ENCODE measurements at places on chromosomes 16 and 17. TPM values are rescaled to one million over a fixed set of nuclear protein-coding genes. Genes with fewer than 3 reads are reported as not detected.

Gene ASPHD1
- 0.88 TPM for total RNA-seq

Gene HEATR9
- not detected for total RNA-seq

Gene MT4
- not detected for total RNA-seq

Gene SMIM5
- total RNA-seq = not detected

Gene TBC1D3I
- 1.3 TPM for total RNA-seq

Gene KLHL10
- total RNA-seq = not detected

Gene SPATA32
- total RNA-seq = not detected

Gene ASGR1
- 14.0 TPM for total RNA-seq

Gene NMT1
- 126 TPM for total RNA-seq

Gene DNAAF8
- 1.0 TPM for total RNA-seq

Gene IRF8
- not detected for total RNA-seq

Gene HEXIM2
- total RNA-seq = 4.3 TPM

Gene YBX2
- total RNA-seq = not detected

Gene PSMB10
- total RNA-seq = 40.8 TPM

Gene SKAP1
- total RNA-seq = 0.51 TPM

Gene C16orf92
- not detected for total RNA-seq

Gene CTRB1
- not detected for total RNA-seq

Gene C17orf58
- 24.5 TPM for total RNA-seq

Gene EPX
- not detected for total RNA-seq

Gene KRT20
- not detected for total RNA-seq

Gene PDE6G
- total RNA-seq = 1.8 TPM

Gene ZDHHC1
- 14.4 TPM for total RNA-seq

Gene RHBDL1
- total RNA-seq = 1.8 TPM

Gene TUBB3
- total RNA-seq = 164 TPM

Gene GPR139
- not detected for total RNA-seq

Gene CLEC19A
- total RNA-seq = not detected

Gene TBC1D3K
- total RNA-seq = not detected

Gene HBZ
- not detected for total RNA-seq

Gene KRTAP4-9
- not detected for total RNA-seq

Gene SLC5A11
- not detected for total RNA-seq

Gene TBC1D28
- not detected for total RNA-seq

Gene QPRT
- 0.44 TPM for total RNA-seq

Gene LGALS9B
- not detected for total RNA-seq

Gene KIAA0753
- 20.1 TPM for total RNA-seq

Gene KRTAP9-8
- not detected for total RNA-seq

Gene GLTPD2
- total RNA-seq = not detected

Gene CA10
- total RNA-seq = not detected

Gene FAM83G
- total RNA-seq = 11.1 TPM

All from endothelial cell of umbilical vein (primary cell).